Dermis microvascular lymphatic vessel endothelial cell (primary cell): ENCODE measurements at places on chromosomes 6 and 20.

DNA sequence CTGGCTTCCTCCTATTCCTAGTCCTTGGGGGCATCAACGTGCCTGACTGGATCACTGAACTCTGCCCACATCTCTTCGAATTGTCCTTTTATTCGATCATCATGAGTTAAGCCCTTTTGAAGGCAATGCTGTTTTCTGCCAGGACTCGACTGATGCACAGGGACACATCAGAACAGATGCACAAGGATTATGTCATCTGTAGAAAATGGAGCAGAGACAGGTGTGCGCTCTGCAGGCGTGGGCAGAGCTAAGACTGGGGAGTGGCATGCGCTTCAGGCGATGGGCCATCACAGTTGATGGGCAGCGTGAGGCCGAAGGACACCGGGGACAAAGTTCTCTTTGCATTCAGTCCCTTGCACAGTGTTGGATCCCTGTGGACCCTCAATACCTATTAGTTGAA, 13.1 kb downstream of the GABRR1 start:
- no peak for DNase-seq

DNA sequence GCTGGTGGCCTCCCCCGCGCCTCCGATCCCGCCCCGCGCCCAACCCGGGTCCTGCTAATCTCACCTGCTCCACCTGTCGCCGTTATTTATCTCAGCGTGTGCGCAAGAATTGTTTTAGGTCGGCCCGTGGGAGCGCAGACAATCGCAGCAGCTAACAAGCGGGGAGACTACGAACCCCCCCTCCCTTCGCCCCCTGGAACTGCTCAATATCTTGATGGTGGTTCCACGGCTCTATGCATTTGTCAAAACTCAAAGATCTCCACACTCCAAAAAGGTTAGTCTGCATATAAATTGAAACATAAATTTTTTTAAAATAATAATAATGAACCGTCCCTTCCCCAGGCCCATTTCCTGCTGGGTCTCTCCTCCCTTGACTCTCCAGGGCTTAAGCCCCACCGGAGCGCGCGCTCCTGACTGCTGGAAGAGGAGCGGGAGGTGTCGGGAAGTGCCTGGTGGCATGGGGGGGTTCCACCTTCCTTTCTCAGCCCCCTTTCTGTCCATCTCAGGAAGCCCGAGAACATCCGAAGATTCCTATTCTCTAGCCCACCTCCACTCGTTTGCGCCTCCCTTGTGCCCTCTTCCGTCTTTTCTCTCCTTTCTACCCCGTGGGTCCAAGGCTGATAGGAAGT, 1.6 kb upstream of the MDGA1 start:
- DNase-seq, result no peak

DNA sequence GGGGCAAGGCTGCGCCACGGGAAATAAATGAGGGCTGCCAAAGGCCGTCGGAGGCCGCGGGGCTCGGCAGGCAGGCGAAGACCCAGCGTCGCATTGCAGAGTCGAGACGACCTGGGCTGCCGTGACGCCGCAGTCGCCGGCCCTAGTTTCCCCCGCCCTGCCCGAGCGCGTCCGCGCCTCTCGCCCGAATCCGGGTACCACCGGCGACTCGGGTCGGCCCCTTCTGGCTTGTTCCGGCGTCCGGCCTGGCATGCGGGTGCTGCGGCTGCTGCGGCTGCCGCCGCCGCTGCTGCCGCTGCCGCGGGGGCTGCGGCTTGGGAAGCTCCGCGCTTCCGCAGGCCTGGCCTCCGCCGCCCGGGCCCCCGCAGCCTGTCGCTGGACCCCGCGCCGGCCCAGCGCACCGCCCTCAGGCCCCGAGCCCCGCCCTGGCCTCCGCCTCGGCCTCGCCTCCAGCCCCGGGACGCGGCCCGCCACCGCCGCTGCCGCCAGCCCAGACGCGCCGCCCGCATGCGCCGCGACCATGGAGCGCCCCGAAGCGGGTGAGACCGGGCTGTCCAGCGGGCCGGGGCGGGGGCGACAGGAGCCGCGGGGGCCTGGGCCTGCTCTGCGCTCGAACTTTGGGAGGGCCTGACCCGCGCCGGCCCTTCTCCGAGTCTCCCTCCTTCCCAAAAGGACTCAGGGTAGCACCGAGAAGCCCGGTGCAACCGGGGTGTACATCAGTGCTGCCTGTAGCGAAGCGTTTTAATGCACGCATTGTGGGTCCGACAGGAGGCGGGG, at the start of gene AKAP7:
Gene AKAP7 (plus strand): TSS at position 224 of the 777 bp plus-strand sequence. CDS start 297 bp downstream, at position 521.
- DNase-seq, result peak; percentile 72

- DNase-seq, result no peak
These were observed 9.7 kb downstream of the MOCS3 start for GRCh38 chr20:50968289-50968688.

GRCh38 chr6:105896821-105897095, 189.4 kb upstream of the PRDM1 start:
- DNase-seq, result no peak

GRCh38 chr6:29596381-29596900, 11.5 kb downstream of the OR2H2 start:
- no peak for DNase-seq

GRCh38 chr20:58890518-58891085, 38.1 kb downstream of the GNAS start:
- DNase-seq, result peak; percentile 92

GRCh38 chr6:139145661-139146060, 10.8 kb downstream of the HECA start:
- DNase-seq, result no peak

DNA sequence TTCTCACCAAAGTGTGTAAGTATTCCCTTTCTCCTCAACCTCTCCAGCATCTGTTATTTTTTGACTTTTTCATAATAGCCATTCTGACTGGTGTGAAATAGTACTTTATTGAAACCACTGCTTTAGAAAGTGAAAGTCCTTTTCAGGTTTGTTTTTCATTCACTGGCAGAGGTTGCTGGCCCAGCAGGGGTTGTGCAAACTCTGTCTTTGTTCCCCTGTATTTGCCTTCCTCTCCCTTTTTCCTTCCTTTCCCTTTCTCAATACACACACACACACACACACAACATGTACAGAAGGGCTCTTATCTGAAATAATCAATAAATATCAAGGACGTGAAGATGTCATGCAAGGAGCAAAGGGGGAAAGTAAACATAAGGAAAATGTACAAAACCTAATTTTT, 99.8 kb downstream of the LY86 start:
- DNase-seq, result peak; percentile 46

GRCh38 chr6:149856256-149856994, 7.7 kb downstream of the LRP11 start:
- DNase-seq, result peak; percentile 75

DNA sequence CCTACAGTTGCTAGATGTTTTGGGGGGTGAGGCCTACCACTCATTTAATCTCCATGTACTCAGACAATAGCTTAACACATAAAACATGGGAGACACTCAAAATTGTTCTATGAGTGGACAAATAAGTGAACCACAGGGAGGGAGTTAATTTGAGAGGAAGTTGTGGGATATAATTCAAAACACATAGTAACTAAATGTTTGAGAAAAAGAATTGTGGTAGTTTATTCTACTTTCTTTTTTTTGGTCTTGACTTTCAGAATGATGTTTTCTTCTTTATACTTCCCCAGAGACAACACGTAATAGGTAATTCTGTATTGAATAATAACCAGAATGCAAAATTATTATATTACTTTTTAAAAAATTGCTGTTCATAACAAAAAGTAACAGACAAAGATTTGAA, 453.8 kb downstream of the RFPL4B start:
- no peak for DNase-seq

DNA sequence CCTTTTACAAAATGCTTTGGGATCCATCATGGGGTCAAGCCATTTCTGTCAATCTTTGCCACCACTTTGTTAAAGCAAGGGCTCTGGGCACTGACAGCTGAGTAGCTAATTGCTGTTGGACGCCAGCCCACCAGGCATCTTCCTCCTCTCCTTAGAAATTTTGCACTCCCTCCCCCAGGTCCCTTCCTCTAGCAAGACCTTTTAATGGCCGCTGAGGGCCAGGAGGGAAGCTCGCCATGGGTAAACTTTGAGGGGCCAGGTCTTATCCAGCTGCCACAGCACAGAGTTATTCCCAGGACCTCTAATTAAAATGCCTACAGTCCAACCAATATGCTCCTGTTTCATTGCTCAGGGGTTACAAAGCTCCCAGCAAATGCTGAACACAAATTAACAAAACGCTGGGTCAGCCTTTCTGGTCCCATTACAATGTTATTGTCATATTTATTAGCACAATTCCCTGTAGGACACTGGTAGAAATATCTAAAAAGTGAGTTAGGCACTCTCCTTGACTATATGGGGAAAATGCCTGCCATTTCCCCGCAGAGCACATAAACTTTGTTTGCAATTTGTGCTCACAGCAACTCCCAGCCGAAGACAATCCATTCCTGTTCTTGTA, 16.8 kb downstream of the SCML4 start:
- no peak for DNase-seq

DNA sequence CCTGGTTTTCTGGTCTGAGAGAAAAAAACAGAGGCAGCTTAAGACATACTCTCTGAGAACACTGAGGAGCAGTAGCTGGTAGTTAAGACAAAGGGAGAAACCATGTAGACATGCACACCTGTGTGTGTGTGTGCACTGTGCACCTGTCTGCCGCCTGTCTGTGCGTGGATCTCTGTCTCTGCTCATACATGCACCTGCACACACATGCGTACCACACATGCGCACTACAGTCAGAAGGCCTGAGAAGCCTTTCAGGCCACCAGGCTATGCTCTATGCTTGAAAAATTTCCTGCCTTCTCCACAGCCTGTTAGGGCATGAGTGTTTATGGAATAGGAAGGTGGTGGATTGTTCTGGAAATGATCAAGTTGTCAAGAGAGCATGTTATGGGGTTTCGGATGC, 103.5 kb downstream of the CDH4 start:
- no peak for DNase-seq

DNA sequence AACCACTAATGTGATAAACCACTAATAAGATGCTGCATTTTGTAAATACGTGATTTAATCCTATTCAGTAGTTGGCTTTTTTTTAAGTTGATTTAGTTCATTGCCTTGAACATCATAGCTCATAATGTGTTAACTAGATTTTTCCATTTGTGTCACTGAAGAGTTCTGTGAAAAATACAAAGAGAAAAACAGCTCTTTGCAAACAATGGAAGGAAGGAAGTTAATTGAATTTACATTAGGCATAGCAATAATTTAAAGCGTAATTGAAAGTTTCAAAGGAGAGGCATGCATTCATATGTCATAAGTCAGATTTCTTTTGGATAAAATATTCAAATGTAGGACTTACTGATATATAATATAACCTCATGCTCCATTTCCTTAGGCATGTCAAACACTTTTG, 102.3 kb downstream of the TBC1D7 start:
- DNase-seq, result peak; percentile 72

DNA sequence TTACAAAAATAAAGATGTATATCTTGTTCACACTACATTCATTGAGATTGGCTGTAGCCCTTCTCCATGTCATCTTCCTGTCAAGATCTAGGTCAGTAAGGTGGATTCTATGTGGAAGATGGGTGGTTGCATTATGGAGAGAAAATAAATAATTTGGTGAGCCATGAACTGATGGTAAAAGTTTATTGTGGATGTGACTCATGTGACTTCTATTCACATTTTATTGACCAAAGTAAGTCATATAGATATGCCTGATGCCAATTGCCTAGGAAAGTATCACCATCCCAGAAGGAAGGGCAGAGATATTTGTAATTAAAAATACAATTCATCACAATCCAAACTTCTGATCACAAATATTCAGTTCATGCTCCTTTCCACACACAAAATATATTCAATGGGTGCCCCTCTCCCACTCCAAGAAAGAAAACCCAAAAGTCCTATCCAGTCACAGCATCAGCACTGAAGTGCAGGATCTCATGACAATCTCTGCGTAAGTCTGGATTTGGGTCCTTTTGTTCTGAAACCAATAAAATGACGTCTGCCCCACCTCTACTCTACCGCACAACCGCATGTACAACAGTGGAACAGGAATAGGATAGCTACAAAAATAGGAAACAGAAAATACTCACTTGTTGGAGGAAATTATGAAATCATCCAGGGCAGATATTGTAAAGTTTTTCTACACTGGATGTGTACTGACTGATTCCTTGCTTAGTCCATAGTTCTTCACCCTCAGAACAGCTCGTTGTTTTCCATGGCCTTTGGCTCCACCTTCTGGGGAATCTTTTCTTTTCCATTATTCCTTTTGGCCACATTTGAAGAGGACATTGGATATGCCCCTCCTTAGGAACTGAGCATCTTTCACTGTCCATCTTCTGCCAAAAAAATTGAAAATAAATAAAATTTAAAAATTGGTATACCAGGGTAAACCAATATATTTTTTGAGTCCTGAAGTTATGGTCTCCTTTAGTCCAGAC, 16.1 kb upstream of the SLC17A3 start:
- peak; percentile 19 for DNase-seq

- no peak for DNase-seq
These were observed 11.5 kb upstream of the BLOC1S5 start for GRCh38 chr6:8075704-8076103.

GRCh38 chr6:122798099-122798641, 9.1 kb downstream of the SMPDL3A start:
- DNase-seq, result no peak

GRCh38 chr6:169164451-169164850, 89.2 kb downstream of the THBS2 start:
- DNase-seq, result no peak

DNA sequence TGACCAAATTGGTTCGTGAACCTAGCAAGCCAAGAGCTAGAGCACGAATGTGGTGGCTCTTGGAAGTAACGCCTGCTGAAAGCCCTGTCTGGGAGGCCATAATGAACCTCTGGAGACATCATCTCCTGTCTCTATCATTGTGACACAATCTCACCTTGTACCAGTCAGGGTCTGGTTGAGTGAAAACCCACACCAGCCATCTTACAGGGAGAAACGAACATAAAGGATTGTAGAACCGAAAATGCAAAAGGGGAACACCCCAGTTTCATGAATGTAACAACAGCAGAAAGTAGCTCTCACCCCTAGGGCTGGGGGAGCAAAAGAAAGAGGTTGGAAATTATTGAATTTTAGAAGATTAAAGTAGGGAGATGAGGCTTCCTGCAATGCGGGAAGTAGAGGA, 50.9 kb upstream of the TAB2 start:
- no peak for DNase-seq

DNA sequence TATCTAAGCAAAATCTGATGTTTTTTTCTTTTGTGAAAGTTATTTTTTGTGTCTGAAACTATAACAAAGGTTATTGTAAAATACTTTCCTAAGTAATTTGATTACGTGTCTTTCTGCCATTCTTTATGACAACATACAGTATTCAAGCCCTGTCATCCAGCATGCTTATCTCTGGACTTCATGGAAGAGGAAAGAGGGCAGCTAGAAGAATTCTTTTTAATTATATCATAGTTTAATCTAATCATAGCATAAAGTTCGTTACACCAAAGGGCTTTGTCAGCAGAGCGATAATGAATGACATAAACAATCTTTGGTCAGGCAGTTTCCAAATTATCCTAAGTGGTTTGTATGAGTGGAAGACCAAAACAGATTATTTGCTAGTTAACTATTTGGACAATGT, 3.5 kb downstream of the ENPP3 start:
- no peak for DNase-seq
